ENCODE measurements at places on chromosomes 13 and 19. TPM values are rescaled to one million over a fixed set of nuclear protein-coding genes. Genes with fewer than 3 reads are reported as not detected.

Gene ZNF99
- not detected for total RNA-seq

DNA sequence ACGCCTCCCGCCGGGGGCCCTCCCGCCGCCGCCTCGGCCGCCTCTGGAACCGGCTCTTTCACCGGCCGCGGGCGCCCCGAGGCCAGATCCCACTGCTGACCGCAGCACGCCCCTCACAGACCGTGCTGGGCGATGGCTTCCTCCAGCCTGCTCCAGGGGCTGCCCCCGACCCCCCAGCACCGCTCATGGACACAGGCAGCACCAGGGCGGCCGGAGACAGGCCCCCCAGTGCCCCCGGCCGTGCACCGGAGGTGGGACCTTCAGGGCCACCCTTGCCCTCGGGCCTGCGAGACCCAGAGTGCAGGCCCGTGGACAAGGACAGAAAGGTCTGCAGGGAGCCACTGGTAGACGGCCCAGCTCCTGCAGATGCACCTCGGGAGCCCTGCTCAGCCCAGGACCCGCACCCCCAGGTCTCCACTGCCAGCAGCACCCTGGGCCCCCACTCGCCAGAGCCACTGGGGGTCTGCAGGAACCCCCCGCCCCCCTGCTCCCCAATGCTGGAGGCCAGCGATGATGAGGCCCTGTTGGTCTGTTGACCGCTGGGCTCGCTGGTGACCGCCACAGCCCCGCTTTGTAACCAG, 13.0 kb downstream of the LRP3 start:
- H3K27me3 ChIP-seq = no peaks in the 10 kb centered on the region
- no peak for DNase-seq
- no peaks in the 10 kb centered on the region for H3K36me3 ChIP-seq
- H3K4me3 ChIP-seq = no peak overlapping the region
- no peaks in the 10 kb centered on the region for H3K4me1 ChIP-seq

DNA sequence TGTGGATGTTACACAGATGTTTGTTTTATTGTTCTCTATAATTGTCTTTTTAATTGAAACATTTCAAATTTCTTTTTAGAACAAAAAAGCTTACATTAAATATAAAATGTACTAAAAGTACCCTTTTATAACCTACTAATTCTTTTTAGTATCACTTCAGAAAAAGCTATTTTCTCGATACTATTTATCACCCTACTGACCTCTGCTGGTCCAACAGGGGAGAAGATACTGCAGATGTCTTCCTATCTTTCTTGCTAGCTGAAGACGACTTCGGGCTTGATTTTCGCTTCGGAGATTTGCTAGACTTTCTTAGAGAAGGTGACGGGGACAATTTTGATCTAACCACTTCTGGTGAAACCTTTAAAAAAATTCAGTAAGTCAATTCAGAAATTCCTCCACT, 42.4 kb downstream of the ZC3H13 start:
- H3K36me3 ChIP-seq = no peaks in the 10 kb centered on the region
- no peak overlapping the region for H3K4me3 ChIP-seq

Gene DAND5
- not detected for total RNA-seq

DNA sequence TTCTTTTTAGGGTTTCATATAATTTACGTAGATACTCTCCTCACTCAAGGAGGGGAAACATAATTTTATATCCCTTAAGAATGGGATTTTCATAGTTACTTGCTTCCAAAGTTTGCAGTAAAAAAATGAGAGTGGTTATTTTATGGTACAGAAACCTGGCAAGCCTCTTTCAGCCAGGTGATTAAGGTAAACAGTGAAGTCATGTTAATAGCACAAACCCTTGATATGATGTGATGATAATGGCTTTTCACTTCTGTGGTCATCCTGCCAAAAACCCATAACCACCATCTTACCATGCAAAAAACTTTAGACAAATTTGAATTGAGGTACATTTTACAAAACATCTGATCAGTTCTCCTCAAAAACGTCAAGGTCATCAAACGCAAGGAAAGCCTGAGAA, 517.8 kb downstream of the SLITRK5 start:
- no peak overlapping the region for H3K27ac ChIP-seq
- H3K4me1 ChIP-seq = no peaks in the 10 kb centered on the region
- no peak overlapping the region for H3K4me3 ChIP-seq
- H3K27me3 ChIP-seq = no peaks in the 10 kb centered on the region
- no peaks in the 10 kb centered on the region for H3K36me3 ChIP-seq

DNA sequence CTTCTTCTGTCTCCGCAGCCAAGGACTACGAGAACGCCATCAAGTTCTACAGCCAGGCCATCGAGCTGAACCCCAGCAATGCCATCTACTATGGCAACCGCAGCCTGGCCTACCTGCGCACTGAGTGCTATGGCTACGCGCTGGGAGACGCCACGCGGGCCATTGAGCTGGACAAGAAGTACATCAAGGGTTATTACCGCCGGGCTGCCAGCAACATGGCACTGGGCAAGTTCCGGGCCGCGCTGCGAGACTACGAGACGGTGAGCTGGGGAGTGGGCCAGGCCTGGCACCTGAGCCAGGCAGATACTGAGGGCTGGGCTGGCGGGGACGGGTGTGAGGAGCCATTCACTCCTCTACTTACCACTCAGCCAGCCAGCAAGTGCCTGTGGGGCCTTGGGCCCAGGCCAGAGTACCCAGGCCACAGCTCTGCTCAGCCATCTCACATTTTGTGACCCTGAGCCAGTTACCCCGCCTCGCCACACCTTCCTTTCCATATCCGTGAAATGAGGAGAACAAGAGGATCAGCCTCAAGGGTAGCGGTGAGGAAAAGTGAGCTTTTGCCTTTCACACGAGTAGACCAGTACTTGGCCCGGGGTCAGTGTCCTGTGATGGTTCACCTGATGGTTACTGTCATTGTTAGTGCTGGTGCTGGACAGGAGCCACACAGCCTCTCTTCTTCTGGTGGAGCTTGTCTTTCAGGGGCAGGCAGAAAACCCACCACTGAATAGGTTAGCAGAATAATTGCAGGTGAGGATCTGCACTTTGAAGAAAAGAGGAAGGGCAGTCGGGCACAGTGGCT, 7.0 kb downstream of the PPP5C start:
- H3K4me1 ChIP-seq = peaks cover 43% of the 10 kb centered on the region
- peaks cover 13% of the 10 kb centered on the region for H3K36me3 ChIP-seq
- H3K27me3 ChIP-seq = no peaks in the 10 kb centered on the region
- H3K27ac ChIP-seq = peak overlapping the region; percentile 56
- no peak overlapping the region for H3K4me3 ChIP-seq

Gene SCAMP4
- total RNA-seq = 78.3 TPM

DNA sequence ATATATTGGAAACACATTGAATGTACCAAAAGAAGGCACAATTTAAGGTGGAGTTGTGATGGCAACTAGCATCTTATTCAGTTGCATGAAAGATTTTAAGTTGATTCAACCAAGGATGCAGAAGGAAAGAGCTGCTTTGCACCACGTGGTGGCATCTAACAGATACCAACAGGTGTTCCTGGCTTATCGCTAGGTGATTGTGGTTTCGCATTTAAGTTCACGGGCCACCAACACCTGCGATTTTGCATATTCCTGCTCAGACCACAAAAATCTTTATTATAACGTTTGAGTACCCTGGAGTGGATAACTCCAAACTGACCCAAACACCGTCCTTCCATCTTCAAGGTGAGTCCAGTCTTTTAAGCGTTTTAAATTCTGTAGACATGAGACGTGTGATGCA, 45.3 kb downstream of the RGCC start:
- no peak overlapping the region for H3K4me3 ChIP-seq
- no peaks in the 10 kb centered on the region for H3K4me1 ChIP-seq
- DNase-seq = no peak
- no peaks in the 10 kb centered on the region for H3K36me3 ChIP-seq
- H3K27me3 ChIP-seq = no peaks in the 10 kb centered on the region

Gene GRIK5
- 0.30 TPM for total RNA-seq

DNA sequence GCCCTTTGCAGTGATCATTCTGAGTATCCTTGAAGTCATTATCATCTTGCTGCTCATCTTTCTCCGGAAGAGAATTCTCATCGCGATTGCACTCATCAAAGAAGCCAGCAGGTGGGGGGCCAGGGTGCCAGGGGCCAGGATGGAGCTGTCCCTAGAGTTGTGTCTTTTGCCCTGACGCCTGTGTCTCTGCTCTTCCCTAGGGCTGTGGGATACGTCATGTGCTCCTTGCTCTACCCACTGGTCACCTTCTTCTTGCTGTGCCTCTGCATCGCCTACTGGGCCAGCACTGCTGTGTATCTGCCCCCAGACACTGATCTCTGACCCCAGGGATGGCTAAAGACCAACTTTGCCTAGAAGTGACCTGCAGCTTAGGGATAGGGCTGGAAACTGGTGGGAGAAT, 9.6 kb downstream of the SLC44A2 start:
- no peaks in the 10 kb centered on the region for H3K27me3 ChIP-seq
- no peaks in the 10 kb centered on the region for H3K4me1 ChIP-seq
- H3K27ac ChIP-seq = no peak overlapping the region
- H3K36me3 ChIP-seq = no peaks in the 10 kb centered on the region
- no peak for DNase-seq

Gene TUBA3C
- total RNA-seq = not detected

- no peak overlapping the region for H3K4me3 ChIP-seq
- H3K27ac ChIP-seq = no peak overlapping the region
- H3K4me1 ChIP-seq = peaks cover 18% of the 10 kb centered on the region
- H3K27me3 ChIP-seq = no peaks in the 10 kb centered on the region
Observed at GRCh38 chr13:112908342-112908741, 60.7 kb upstream of the MCF2L start.

- no peaks in the 10 kb centered on the region for H3K36me3 ChIP-seq
- H3K4me1 ChIP-seq = peaks cover 29% of the 10 kb centered on the region
- H3K27me3 ChIP-seq = no peaks in the 10 kb centered on the region
- no peak overlapping the region for H3K4me3 ChIP-seq
Observed at GRCh38 chr13:32248801-32249200, 66.4 kb downstream of the ZAR1L start.

Gene PRRG2
- 8.4 TPM for total RNA-seq

GRCh38 chr19:41566001-41566400, 10.0 kb upstream of the CEACAM21 start:
- no peak for DNase-seq
- no peaks in the 10 kb centered on the region for H3K4me1 ChIP-seq
- no peak overlapping the region for H3K4me3 ChIP-seq

DNA sequence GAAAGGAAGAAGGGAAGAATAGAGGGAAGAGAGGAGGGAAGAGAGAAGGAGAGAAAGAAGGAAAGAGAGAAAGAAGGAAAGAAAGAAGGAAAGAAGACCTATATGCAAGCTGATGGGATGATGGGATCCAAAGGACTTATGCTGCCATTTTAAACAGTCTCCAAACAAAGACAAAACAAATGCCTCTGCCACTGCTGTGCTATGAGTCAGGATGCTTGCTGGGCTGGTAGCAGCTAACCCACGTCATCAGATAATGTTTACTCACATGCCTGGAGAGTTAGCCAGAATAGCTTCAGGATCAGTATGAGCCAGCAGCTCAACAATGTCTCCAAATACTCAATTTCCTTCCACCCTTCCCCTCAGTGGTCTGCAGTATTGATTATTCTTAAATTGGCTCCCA, 12.0 kb upstream of the ZNF274 start:
- no peak overlapping the region for H3K27ac ChIP-seq
- no peaks in the 10 kb centered on the region for H3K27me3 ChIP-seq
- DNase-seq = no peak

Gene CCDC8
- 0.18 TPM for total RNA-seq

DNA sequence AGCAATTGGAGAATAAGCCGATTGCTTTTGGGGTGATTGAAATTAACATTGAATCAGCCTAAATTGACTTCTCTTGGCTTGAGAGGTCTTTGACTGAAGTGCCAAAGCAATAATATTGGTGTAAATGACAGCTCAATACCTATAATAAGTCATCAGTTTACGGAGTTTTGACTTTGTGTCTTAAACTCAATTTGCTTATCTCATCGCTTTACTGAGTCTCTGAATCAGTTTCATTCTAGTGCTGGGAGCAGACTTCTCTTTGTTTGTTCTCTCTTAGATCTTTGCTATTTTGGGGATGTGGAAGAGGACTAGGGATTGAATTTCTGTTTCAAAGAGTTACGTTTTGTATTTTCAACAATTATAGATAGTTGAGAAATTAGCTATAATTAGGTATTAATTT, 7.1 kb downstream of the RFC3 start:
- H3K4me1 ChIP-seq = no peaks in the 10 kb centered on the region
- H3K4me3 ChIP-seq = no peak overlapping the region
- no peaks in the 10 kb centered on the region for H3K27me3 ChIP-seq
- peaks cover 1% of the 10 kb centered on the region for H3K36me3 ChIP-seq

DNA sequence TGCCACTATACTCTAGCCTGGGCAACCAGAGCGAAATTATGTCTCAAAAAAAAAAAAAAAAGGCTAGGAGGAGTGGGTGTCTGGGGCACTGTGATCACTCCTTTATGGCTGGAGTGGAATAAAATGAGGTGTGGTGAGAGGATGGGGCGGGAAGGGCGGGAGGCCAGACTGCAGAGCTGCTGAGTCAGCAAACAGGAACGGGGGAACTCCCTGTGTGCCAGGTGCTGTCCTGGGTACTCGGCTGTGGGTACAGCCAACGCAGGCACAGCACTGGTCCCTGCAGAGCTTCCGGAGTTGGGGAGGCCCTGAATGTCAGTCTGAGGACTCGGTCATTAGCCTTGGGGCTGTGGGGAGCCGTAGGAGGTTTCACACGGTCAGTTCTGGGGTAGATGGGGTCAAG, 5.7 kb downstream of the PRPF31 start:
- H3K4me3 ChIP-seq = no peak overlapping the region
- no peaks in the 10 kb centered on the region for H3K27me3 ChIP-seq
- 0 out of 2 replicates have a peak, but pooled peaks cover 3% of the 10 kb centered on the region for H3K4me1 ChIP-seq
- no peak for DNase-seq

DNA sequence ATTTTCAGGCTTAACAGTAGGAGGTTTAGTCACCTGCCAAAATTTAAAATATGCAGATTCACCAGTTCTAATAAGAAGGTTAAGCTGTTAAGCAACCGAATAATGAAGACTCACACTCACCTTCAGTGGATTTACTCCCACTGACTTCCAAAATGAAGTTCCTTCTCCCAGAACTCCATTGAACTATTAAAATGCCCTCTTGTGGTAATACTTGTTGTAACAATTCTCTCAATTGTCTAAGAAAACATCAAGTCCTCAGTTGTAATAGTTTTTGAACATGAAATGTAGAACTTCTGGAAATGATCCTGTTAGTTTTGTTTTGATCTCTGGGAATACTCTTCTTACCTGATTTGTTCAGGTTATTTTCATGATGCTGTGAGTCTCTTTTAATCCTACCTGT, 522.0 kb upstream of the ATXN8OS start:
- H3K27ac ChIP-seq = no peak overlapping the region
- H3K4me1 ChIP-seq = no peaks in the 10 kb centered on the region
- no peak for DNase-seq
- H3K27me3 ChIP-seq = no peaks in the 10 kb centered on the region
- H3K36me3 ChIP-seq = no peaks in the 10 kb centered on the region

- no peak overlapping the region for H3K27ac ChIP-seq
- no peak for DNase-seq
- H3K4me3 ChIP-seq = no peak overlapping the region
- H3K27me3 ChIP-seq = no peaks in the 10 kb centered on the region
Observed at GRCh38 chr13:110044551-110045111, 258.2 kb upstream of the IRS2 start.

- H3K36me3 ChIP-seq = no peaks in the 10 kb centered on the region
- peak overlapping the region; percentile 97 for H3K27ac ChIP-seq
- DNase-seq = peak; percentile 95
- H3K4me3 ChIP-seq = no peak overlapping the region
Observed at GRCh38 chr19:33293255-33294057, 8.9 kb downstream of the CEBPA start.

Gene PCID2
- 81.5 TPM for total RNA-seq

- no peaks in the 10 kb centered on the region for H3K36me3 ChIP-seq
- peaks cover 26% of the 10 kb centered on the region for H3K4me1 ChIP-seq
- peak overlapping the region; percentile 90 for H3K27ac ChIP-seq
- no peaks in the 10 kb centered on the region for H3K27me3 ChIP-seq
Observed at GRCh38 chr13:77979721-77980385, 61.2 kb upstream of the EDNRB start.
